ENCODE measurements at places on chromosomes 4 and X.

- DNase-seq = no peak
Measured at GRCh38 chr4:77590482-77590881, 15.1 kb upstream of the CXCL13 start.

DNA sequence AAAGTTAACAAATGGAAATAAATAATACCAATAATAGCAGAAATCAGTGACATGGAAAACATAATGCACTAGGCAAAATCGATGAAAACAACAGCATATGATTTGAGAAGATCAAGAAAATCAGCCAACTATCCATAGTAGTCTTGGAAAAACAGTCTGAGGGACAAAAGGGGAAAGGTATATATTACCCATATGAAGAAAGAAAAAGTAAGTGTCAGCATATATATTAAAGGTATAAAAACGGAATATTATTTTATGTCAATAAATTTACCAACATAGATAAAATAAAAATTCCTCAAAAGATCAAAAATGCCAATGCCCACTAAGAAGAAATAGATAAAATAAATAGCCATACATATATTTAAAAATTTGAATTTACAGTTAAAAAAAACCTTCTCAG lies 33.0 kb downstream of the ACTRT1 start:
- DNase-seq = no peak

GRCh38 chrX:55201930-55202579 lies 18.1 kb upstream of the PAGE5 start:
- no peak for DNase-seq

DNA sequence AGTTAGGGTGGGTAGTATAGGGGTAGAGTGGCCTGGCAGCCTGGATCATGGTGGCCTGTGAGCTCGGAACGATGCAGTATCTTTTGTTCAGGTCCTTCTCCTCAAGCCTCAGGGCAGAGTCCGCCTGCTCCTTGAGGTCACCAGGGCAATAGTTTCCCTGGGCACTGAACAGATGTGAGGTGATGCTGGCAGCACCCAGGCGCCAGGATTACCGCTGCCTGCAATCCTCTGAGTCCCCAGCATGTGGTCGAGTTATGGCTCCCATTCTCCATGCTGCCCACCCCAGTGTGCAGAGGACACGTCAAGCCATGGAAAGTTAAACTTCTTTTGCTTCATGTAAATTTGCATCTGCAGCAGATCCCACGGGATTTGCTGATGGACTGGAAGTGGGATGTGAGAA lies 38.7 kb downstream of the NEIL3 start:
- DNase-seq = no peak

- DNase-seq = no peak
Measured at GRCh38 chrX:119132961-119133360, 5.3 kb upstream of the KIAA1210 start.

DNA sequence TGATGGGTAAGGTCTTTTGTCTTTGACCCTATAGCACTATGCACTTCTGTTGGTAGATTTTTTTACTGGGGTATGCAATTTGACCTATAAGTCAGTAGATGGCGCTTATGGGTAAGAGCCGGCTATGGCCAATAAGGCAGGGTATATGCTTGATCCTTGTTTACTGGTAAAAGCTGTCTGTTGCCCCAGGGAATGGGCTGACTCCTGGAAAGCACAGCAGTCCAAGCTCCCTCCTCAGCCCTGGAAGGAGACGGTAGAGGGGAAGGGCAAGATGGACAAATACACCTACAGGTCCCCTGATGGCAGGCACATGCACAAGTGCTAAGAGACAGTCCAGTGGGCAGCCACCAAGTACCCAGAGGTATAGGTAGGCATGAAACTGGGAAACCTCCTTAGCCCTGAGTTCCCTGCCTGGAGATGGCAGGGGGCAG lies 63.7 kb downstream of the ADAMTS3 start:
- DNase-seq = no peak

DNA sequence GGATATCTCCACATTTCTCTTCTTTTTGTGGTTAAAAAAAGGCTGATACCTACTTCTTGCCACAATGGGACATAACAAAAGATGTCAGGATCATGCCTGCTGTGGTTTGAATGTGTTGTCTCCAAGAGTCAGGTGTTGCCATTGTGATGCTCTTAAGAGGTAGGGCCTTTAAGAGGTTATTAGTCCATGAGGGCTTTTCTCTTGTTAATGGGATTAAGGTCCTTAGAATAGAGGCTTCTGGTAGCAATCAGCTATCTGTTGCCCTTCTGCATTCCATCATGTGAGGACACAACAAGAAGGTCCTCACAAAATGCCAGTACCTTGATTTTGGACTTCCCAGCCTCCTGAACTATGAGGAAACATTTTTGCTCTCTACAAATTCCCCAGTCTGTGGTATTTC lies 191.4 kb downstream of the GBA3 start:
- DNase-seq = no peak

DNA sequence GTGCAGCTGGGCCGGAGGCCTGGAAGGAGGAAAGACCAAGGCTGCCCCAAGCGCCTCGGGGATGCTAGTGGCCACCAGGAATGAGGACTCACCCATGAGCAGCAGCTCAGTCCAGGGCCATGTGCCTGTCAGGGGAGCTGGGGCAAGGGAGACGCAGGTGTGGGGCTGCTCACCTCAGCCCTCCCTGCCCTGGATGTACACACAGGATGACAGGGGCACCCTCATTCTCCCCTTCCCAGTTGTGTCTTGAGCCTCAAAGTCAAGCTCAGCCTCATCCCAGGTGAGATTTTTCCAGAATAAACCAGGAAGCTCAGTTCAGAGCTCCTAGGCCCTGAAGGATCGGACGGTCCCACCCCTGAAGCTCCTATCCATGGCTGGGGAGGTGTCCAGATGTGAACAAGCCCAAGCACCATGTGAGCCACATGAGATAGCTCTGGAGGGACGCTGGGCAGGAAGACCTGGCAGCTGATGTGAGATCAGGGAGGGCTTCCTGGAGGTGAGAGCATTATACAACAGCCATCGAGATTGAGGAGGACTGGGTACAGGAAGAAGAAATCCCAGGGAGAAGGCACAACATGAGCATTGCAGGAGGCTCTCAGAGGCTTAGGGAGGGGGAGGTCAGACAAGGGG lies 23.0 kb downstream of the HTRA3 start:
- no peak for DNase-seq

- no peak for DNase-seq
Measured at GRCh38 chr4:67160394-67160793, 384.9 kb downstream of the CENPC start.

DNA sequence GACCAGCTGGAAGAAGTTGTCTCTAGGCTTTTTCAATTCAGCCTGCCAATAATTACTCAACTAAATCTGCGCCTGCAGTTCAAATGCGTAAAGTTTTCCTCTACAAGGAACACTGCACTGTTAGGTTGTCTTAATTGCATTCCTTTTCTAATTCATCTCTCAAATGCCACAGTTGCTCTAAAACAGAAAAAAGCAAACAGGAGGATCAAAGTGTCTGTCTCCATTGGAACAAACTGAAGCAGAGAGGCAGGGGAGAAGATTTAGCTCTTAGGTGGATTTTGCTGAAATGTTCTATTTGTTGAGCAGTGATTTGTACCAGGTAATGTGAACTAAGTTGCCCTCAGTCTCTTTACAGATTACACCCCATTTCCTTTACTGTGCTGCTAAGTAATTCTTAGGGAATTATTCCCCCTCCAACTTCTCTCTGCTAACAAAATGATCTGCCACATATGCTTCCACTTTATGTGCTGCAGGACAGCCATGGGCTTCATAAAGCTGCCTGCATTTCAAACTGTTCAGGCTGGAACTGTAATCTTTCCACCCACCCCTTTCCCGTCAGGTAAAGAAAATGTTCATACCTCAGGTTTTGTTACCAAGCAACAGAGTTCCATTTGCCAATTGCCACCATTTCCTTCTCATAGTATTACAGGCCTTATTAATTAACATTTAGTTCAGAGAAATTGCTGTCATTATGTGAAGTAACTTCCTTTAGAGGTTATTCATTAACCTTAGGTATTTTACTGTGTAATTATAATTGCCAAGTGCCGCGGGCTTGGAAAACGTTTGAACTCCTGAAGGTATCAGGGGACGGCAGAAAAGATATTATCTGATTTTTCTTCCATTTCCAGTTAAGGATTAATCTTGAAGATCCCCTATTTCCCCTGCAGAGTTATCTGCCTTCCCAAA lies 149.3 kb downstream of the SPRY1 start:
- DNase-seq = no peak

- no peak for DNase-seq
Measured at GRCh38 chr4:81085291-81085690, 54.8 kb downstream of the BMP3 start.

GRCh38 chr4:22363787-22364186 lies 152.1 kb downstream of the ADGRA3 start:
- no peak for DNase-seq

GRCh38 chr4:183035726-183036415 lies 63.2 kb upstream of the WWC2 start:
- no peak for DNase-seq

DNA sequence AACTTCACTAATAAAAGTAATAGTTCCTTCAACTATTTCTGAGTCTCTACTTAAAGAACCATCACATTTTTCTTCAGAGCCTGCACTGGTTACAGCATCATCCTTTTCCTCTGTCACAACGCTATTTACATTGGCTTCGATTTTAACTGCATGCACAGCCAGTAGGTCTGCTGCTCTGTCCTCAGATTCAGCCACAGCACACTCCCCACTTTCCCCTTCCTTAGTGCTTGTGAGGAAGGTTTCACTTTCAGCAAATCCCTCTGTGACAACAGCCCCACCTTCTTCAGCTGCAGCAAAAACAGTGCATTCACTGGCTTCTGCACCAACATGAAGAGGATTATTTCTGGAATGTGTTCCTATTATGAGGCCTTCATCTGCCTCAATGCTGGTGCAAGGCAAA lies 25.7 kb downstream of the BOD1L1 start:
- no peak for DNase-seq

GRCh38 chr4:7287918-7288280 lies 95.6 kb downstream of the SORCS2 start:
- DNase-seq = no peak

- DNase-seq = no peak
Measured at GRCh38 chr4:83109480-83110222, 4.9 kb downstream of the PLAC8 start.

GRCh38 chrX:149630681-149631233 lies 835 bp downstream of the TMEM185A start:
- no peak for DNase-seq

DNA sequence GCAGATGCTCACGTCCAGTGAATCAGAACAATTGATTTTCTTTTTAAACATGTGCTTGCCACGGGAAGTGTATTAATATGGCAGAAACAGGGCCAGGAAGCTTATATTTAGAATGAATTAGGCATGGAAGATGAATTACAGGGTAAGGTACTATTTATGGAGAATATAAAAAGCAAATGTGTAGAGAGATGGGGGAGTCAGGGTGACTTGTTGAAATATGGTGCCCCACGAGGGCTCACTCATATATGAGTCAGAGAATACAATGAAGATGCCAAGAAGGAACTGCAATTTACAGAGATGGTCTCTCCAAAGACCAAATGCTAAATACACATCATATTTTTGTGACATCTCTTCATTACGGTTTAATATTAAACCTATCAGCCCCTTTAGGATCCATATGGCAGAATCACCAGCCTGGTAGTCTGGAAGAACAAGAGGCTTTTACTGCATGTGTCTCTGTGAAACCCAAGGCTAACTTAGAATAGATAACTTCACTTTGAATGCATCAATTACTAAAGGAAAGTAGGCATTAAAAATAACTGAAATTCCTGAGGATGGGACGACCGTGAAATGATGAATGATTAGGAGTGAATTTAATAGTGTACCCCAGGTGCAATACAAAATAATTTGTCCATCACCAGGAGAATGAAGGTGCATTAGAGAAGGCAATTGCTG lies 385.3 kb downstream of the ARHGAP24 start:
- no peak for DNase-seq

GRCh38 chr4:108272046-108272445 lies 103.3 kb upstream of the LEF1 start:
- DNase-seq = no peak

- no peak for DNase-seq
Measured at GRCh38 chr4:151692443-151692782, 68.4 kb downstream of the GATB start.

GRCh38 chr4:40388239-40388638 lies 53.1 kb downstream of the CHRNA9 start:
- DNase-seq = no peak

DNA sequence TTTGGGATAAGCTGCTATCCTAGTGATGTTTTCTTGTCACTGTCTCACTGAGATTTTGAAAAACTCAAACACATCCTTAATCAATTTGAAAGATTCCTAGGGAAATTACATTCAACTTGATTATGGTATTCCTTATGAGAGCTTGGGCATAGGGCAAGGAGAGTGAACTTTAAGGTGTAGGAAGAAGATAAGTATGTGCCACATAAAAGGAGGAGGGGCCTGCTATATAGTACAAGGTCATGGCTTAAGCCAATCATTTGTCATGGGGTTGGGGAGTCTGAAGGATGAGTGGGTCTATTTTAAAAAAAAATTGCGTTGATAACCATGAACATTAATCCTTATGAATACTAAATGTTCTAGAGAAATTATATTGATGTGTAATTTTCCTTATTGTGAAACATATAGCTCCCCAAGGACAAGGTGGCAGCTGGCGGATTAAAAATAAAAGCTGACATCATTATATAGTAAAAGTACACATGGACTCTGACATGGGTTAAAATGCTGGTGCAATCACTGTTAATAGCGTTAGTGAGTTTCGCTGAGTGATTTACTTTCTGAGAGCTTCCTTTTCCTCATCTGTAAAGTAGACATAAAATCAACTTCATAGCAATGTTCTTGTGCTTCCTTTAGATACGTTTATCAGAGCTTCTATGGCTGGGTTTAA lies 17.4 kb downstream of the GALNT7 start:
- DNase-seq = no peak

GRCh38 chrX:9832811-9833210 lies 46.6 kb downstream of the SHROOM2 start:
- no peak for DNase-seq

- no peak for DNase-seq
Measured at GRCh38 chr4:185773419-185773818, 38.6 kb downstream of the SORBS2 start.

- no peak for DNase-seq
Measured at GRCh38 chrX:100990139-100990538, 20.6 kb downstream of the ARL13A start.

DNA sequence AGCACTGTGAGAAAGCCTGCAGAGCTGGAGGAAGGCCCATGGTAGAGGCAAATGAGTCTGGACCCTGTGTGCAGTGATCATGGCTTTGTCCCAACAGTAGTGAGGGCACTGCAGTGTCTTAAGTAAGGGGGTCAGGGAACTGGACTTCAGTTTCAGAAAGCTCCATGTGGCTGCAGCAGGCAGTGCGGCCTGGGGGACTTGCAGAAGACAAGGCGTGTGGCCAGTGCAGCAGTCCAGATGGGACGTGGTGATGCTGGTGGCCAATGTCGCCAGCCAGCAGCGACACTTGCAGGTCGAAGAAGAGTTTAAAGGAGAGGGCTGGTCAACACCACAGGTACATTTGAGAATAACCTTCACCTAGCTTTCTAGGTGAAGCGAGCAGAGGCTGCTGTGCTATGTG lies 113.4 kb downstream of the ZNF827 start:
- DNase-seq = no peak

- no peak for DNase-seq
Measured at GRCh38 chr4:139603576-139604410, 47.8 kb upstream of the SETD7 start.

Data from stimulated activated CD4-positive, alpha-beta T cell treated with anti-CD3 and anti-CD28 coated beads, TNF-alpha, amount 100 ng/mL, for 24 hours (primary cell).